ENCODE measurements at places on chromosomes 1 and 21.

GRCh38 chr1:192849442-192849841 lies 40.6 kb downstream of the RGS2 start:
- no peak for DNase-seq

GRCh38 chr21:39037807-39038405 lies 145.3 kb downstream of the PSMG1 start:
- no peak for DNase-seq

DNA sequence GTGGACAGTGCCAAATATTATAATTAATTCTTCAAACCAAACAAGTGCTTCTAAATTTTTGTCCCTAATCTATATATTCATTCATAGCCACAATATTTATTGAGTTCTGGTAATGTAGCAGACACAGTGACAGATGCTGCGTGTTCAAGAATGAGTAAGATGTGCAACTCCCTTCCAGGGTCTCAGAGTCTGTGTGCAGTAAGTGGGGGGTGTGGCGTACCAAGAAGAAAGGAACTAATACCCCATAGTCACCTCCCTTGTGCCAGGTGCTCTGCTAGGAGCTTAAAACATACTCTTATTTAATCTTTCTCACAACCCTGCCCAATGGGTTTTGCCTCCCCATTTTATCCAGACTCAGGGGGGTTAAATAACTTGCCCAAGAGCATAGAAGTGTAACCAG lies 358.7 kb downstream of the BARHL2 start:
- no peak for DNase-seq

DNA sequence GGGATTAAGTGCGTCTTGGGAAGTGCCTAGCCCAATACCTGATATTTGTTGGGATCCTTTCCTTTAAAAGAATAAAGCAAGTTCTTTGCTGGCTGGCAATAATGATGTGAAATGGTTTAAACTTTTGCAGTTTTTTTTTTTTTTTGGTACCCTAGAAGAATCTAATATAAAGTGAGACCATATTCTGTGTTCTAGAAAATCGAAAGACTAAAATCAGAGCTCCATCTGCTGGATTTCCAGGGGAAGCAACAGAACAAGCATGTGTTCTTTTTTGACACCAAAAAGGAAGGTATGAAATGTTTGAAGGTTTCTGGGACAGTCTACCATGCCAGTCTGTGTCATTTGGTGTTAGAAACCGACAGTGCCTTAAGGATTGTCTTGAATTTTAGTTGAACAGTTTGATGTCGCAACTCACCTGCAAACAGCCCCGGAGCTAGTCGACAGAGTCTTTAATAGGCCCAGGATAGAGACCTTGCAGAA lies 6.4 kb downstream of the UTP11 start:
- DNase-seq, result no peak

DNA sequence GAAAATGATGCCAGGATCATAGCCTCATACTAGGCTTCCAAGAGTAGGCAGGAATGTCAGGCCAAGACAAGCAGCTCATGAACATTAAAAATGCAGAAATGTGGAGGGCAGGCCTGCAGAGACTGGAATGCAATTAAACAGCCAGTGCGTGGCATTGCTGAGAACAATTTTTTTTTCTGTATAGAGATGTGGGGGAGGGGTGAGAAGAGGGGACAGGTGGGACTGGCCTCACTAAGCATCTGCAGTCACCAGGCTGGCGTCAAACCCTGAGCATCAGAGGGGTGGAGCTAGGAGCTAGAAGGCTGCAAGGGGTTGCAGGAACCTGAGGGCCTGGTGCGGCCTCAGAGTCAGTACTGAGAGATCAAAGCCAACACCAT lies 114.1 kb downstream of the TNR start:
- DNase-seq, result no peak

- DNase-seq, result no peak
These were observed 88.5 kb upstream of the NEK7 start for GRCh38 chr1:198068285-198068684.

All from CD8-positive, alpha-beta memory T cell (primary cell).